ENCODE measurements at places on chromosomes 6 and 20. TPM values are rescaled to one million over a fixed set of nuclear protein-coding genes. Genes with fewer than 3 reads are reported as not detected.
A peak's percentile ranks its signal among the peaks of the same experiment; 100 is the strongest.

GRCh38 chr6:47086051-47086770, 44.1 kb upstream of the ADGRF1 start:
- DNase-seq, result no peak

- DNase-seq, result no peak
Observed at GRCh38 chr6:153130515-153131036, 506 bp downstream of the RGS17 start.

DNA sequence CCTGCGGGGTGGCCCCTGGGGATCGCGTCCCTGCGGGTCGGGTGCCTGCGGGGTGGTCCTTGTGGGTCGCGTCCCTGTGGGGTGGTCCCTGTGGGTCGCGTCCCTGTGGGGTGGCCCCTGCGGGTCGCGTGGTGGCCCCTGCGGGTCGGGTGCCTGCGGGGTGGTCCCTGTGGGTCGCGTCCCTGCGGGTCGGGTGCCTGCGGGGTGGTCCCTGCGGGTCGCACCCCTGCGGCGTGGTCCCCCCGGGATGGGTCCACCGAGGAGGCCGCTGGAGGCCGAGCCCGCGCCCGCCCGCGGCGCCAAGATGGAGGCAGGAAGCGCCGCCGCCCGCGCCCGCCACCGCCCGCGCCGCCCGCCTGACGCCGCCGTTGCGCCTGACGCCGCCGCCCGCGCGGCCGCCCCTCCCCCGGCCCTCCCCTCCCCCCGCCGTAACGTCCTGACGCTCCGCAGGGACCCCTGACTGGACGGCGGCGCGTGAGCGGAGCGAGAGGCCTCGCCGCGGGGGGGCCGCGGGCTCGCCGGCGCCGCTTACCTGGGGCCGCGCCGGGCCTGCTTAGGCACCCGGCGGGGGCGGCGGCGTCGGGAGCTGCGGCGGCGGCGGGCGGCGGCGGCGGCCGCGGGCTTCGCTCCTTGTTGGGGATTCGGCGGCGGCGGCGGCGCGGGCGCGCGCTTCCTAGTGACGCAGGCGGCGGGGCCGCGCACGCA, at the start of gene GMEB2:
GMEB2 (minus strand) TSS at position 678 of the 705 bp plus-strand sequence. CDS start 7,704 bp downstream, outside the sequence.
- peak; percentile 69 for DNase-seq

- DNase-seq, result no peak
Observed at GRCh38 chr20:17849901-17850683, 118.5 kb downstream of the SNX5 start.

DNA sequence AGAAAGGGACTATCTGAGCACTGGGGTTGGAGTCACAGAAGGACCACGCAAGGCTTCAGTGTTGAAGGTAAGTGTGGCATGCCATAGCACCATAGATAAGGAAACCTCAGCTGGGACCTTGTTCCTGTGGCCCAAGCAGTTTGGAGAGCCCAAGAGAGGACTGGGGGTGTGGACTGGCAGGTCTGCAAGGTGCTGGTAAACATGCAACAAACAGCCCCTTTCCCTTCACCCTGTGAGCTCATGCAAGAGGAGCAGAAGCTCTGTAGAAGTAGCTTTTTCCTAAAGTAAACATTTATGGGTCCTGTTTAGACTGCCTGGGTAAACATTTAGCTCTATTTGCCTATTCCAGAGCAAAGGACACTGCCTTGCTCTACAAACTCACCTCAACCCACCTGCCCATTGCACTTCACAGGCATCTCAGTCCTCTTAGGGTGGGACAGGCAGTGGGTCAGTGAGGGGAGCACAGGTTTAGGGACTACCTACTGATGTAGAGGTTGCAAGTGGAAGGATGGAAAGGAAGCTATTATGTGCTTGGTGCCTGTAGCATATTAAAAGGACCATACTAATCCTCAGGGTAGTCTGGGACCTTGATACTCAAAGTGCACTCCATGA, 12.0 kb downstream of the ZSCAN31 start:
- no peak for DNase-seq

DNA sequence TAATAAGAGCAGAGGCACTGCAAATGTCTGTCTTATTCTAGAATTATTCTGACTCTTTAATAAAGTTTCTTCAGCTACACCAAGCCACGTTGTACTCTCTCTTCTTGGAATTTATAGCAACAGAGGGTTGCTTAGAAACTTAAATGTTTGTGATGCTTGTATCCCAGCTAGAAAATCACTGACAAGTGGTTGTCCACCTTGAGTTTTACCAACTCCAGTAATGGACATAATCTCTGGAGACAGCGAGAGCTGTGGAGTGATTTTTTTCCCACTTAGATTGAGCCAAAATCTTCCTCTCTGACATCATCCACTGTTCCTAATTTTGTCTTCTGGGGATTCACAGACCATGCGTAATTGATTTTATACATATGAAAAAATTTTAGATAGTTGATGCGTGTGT, 8.0 kb downstream of the ECT2L start:
- no peak for DNase-seq

GRCh38 chr6:89941031-89941762, 46.9 kb downstream of the GJA10 start:
- DNase-seq, result no peak

GRCh38 chr6:137519629-137520176, 25.5 kb upstream of the OLIG3 start:
- DNase-seq, result no peak

DNA sequence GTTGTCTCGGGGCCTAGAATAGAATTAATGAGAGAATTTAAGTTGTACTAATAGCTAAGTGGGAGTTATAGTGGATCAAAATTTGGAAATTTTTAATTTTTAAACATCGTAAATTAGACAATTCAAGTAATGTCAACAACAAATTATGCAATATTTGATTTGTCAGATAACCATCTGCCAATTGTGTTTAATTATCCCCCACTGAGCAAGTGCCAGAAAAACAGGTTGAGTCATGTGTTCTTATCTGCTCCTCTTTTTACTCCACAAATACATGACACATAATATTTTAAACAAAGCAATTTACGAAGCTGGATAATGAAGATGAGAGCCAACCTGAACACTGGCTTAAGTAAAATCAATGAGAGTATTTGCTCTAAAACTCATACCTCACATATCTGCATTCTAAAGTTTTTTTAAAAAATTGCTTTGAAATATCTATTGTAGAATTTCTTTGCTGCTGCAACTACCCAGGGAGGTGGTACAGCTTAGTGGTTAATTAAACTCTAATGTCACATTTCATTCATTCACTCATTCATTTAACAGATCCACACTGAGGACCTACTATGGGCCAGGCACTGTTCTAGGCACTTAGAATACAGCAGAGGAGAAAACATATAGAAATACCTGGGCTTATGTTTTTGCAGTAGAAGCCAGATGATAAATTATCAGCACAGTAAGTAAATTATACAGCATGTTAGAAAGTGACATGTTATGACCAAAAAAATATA, 57.1 kb upstream of the MAP7 start:
- no peak for DNase-seq

GRCh38 chr6:132937466-132937906, 123.1 kb downstream of the RPS12 start:
- peak; percentile 79 for DNase-seq

- no peak for DNase-seq
Observed at GRCh38 chr6:73515204-73515655, 5.6 kb downstream of the EEF1A1 start.

- DNase-seq, result no peak
Observed at GRCh38 chr20:59598625-59599310, 5.6 kb upstream of the PHACTR3 start.

- DNase-seq, result no peak
Observed at GRCh38 chr6:129006724-129007514, 124.0 kb downstream of the LAMA2 start.

DNA sequence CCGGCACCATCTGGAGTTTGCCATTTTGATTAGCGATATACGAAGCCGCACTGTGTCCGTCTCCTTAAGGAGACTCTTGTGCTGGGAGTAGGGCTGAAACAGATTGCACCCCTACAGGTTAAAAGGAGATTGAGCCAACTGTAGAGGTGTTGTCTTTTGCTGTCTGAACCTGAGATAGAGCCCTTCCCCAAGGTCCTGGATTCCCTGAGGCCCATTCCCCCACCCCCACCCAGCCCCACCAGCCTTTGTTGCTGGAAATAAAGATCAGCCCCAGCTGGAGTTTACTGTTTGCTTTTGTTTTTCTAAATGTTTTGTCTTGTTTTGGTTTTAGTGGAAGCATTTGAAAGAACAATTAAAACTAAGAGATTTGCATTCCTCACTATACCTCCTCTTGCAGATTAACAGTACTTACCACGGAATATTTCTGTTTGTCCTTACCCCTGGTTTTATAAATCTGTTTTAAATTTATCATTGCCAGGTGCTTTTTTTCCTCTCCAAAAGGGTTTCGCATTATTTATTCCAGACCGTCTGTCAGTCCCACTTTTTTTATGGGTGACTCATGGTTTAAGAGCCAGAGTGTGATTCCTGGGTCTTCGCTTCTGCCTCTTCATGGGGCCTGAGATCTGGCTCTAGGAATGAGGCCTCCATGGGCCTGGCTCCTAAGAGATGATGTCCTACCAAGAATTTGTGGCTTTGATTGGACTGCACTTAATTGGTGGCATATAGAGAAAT, 169.2 kb downstream of the DTNBP1 start:
- DNase-seq, result no peak

DNA sequence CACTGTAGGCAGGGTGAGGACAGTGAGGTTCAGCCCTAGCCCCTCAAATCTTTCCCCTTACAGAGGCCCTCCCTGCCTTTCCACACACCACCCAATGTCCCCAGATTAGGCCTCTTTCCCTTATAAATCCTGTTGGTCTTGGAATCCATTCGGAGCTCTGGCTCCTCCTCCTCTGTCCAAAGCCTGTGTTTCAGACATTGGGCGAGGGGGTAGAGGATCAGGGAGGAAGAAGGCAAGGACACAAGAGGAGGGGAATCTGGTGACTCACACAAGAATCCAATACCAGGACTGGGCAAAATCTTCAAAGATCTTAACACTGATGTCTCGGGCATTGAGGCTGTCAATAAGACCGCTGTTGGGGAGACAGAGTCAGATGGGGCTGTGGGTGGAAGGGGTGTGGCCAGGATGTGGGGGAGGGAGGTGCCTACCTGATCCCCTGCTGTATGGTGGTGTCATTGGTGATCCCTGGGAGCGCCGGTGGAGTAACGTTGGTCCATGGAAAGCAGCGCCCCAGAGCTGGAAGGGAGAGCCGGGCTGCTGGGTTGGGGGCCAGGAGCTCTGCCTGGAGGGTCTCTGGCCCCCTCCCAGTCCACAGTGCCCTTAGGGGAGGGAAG, 7.6 kb downstream of the SLC44A4 start:
- DNase-seq, result no peak

DNA sequence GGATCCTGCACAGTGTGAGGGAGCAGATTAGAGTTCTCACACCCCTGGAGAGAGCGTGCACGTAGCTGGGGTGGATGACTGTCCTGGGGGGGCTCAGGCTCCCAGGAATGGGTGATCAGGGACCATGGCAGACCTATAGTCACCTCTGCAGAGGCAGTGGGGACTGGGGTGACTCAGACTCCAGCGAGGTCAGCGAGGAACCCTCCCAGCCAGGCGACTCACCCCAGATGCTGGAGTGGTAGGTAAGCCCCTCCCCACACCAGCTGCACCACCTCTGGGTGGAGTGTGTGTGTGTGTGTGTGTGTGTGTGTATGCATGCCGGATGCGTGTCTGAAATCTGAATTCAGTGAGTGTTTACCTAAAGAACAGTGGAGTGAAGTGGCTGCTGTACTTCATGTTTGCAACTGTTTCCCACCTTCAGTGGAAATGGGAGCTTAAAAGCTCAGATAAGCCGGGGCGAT, 17.4 kb upstream of the GTSF1L start:
- no peak for DNase-seq

- no peak for DNase-seq
Observed at GRCh38 chr20:51931371-51931781, 129.1 kb upstream of the SALL4 start.

DNA sequence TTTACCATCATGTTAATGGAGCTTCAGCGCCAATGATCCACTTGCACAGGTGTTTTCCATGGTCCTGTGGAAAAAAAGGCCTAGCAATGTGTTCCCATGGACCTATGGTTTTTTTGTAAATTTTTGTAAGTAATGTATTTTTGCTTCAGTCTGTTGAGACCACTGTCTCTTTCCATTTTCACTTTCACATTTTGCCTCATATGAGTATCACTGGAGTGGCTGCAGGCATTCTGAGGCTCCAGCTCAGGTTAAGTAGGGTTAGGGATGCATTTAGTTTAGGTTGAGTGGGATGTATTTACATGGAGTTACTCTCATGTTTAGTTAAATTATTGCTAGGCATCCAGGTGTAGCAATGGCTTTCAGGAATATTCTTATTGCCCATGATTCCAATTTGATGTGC, 19.2 kb upstream of the LMBRD1 start:
- no peak for DNase-seq

- no peak for DNase-seq
Observed at GRCh38 chr20:37669773-37670236, 24.0 kb upstream of the CTNNBL1 start.

DNA sequence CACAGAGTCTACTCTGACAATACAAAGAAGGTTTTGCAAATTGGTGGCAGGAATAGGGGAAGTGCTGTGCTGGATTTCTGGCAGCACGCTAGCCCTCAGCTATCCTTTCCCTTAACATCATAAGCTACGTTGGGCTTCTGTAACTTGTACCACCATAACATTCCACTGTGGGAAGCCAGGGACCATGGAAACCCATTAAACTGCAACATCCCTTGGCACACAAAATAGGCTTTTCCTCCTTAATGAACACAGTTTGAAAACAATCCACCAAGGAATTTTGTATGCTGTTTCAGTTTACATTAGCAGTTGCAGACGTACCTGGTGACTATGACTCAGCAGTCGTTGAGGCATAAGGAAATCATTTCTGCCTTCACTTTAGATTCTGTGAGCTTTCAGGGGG, 203.9 kb upstream of the RAB32 start:
- DNase-seq, result no peak

Gene WASF1
- 50.9 TPM for polyA plus RNA-seq

Gene SLC35F1
- polyA plus RNA-seq, result 2.7 TPM

Gene BLCAP
- polyA plus RNA-seq, result 84.8 TPM

Gene FRMD1
- 28.4 TPM for polyA plus RNA-seq

Gene SLC29A1
- polyA plus RNA-seq, result 34.0 TPM

All from renal pelvis (tissue), 12 donors.